ENCODE measurements at places on chromosomes 2 and 18.

DNA sequence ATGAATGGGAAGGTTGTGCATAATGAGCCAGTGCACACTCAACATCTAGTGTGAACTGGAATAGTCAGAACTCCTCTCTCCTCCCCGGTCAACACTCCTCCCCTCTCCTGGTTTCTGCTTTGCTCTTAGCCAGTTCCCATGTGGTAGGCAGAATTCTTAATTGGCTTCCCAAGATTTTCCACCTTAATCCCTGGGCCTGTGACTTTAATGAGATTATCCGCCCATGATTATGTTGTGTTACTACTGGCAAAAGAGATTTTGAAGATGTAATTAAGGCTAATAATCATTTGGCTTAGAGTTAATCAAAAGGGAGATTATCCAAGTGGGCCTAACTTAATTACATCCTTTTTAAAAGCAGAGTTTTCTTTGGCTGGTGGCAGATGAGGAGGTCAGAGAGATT is 34.2 kb upstream of the REV1 start:
- no peak for DNase-seq
- no peak overlapping the region for H3K27ac ChIP-seq
- H3K4me3 ChIP-seq = no peak overlapping the region
- H3K4me1 ChIP-seq = peaks cover 13% of the 10 kb centered on the region
- peaks cover 14% of the 10 kb centered on the region for H3K27me3 ChIP-seq

GRCh38 chr2:233165895-233166661 is 85.4 kb upstream of the ATG16L1 start:
- peaks cover 9% of the 10 kb centered on the region for H3K27me3 ChIP-seq
- no peaks in the 10 kb centered on the region for H3K36me3 ChIP-seq
- no peak overlapping the region for H3K27ac ChIP-seq
- H3K4me1 ChIP-seq = peaks cover 18% of the 10 kb centered on the region
- no peak overlapping the region for H3K4me3 ChIP-seq
- no peak for DNase-seq

- no peak overlapping the region for H3K4me3 ChIP-seq
- H3K27ac ChIP-seq = no peak overlapping the region
- H3K36me3 ChIP-seq = no peaks in the 10 kb centered on the region
- no peak for DNase-seq
- H3K4me1 ChIP-seq = peaks cover 45% of the 10 kb centered on the region
- H3K27me3 ChIP-seq = peaks cover 13% of the 10 kb centered on the region
Observed at GRCh38 chr2:234628953-234629352, 132.1 kb upstream of the ARL4C start.

DNA sequence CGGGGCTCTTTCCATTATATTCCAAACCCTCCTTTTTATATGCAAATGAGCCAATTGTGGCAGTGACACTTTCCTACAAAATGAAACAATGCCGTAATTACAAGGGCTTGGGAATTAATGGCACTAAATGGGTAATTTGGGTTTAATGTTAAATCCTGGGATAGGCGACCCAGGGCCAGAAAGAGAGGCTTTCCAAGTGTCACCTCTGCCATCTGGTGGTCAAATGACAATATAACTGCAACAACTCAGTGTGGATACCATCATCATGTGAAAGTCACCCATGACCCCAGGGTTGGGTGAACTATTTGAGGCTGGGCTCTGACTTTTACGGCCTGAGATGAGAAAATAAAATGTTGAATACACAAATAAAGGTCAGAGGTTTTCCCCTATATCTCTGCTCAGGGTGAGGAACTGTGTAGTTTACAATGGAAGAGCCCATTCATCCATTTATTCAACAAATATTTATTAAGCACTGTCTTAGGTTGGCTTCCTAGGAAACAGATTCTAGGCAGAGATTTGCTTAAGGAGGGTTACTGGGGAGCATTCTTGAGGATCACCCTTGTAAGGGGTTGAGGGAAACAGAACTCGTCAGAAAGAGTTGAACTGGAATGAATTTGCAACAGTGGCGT is 13.6 kb upstream of the THADA start:
- H3K27me3 ChIP-seq = peaks cover 4% of the 10 kb centered on the region
- H3K4me1 ChIP-seq = peaks cover 61% of the 10 kb centered on the region
- DNase-seq = peak; percentile 49

DNA sequence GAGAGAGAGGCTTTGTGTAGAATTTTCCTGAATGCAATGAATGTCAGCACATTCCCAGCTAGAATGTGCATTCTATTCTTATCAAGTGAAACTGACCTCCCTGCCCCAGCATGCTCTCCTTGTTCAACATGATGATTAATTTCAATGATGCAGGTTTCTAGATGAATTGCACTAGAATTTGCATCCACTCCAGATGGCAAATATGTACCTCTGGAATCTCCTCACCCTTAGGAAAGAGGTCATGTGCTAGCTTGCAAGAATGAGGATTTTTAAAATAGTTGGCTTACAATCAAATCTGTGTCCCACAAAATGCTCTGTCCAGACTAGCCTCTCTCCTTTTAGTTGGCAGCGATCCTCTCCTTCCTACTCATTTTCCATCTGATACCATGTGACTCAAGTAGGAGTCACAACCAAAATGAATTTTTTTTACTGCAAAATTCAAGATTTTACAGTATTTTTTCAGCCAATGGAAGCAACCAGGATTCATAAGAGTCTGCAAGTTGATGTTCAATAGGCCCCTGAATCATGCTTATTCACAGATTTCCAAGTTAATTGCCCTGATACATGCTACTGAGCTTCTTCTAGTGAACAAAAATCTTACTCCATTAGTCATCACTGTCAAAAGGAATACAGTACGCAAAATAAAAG is 21.0 kb upstream of the STAT4 start:
- H3K27ac ChIP-seq = no peak overlapping the region
- no peak for DNase-seq
- no peak overlapping the region for H3K4me3 ChIP-seq
- H3K27me3 ChIP-seq = no peaks in the 10 kb centered on the region
- H3K4me1 ChIP-seq = peaks cover 8% of the 10 kb centered on the region

DNA sequence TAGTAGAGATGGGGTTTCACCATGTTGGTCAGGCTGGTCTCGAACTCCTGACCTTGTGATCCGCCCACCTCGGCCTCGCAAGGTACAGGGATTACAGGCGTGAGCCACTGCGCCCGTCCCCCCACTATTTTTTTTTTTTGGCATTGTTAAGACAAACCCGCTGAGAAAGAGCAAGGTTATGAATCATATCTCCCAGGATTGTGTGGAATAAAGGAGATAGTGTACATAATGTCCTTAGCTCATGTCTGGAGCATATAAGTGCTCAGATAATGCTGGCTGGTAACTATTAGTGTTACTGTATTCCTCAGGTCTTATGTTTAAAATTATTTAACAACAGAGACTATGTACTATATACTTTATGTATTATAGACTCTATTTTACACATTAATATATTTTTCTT is 36.0 kb downstream of the TTC27 start:
- peaks cover 3% of the 10 kb centered on the region for H3K27me3 ChIP-seq
- H3K4me3 ChIP-seq = no peak overlapping the region
- H3K36me3 ChIP-seq = peaks cover 62% of the 10 kb centered on the region
- no peak overlapping the region for H3K27ac ChIP-seq

DNA sequence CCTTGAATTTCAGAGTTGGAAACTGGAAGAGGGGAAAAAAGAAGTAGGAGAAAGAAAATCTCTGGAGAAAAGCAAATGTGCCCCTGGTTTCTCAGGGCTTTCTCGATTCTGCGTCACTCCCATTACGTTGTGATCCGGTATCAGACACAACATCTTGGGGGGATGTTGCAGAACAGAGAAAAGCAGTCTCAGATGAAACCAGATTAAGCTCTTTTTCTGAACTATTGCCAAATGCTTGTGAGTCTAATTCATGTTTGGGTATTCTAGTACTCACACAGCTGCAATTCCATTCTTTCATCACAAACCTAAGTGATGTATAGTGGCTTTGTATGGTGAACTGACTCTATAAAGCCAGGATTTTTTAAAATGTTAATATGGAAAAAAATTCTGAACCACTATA is 233.2 kb downstream of the TCF4 start:
- peaks cover 45% of the 10 kb centered on the region for H3K4me1 ChIP-seq
- H3K4me3 ChIP-seq = no peak overlapping the region
- peaks cover 13% of the 10 kb centered on the region for H3K36me3 ChIP-seq
- no peak for DNase-seq
- no peak overlapping the region for H3K27ac ChIP-seq

DNA sequence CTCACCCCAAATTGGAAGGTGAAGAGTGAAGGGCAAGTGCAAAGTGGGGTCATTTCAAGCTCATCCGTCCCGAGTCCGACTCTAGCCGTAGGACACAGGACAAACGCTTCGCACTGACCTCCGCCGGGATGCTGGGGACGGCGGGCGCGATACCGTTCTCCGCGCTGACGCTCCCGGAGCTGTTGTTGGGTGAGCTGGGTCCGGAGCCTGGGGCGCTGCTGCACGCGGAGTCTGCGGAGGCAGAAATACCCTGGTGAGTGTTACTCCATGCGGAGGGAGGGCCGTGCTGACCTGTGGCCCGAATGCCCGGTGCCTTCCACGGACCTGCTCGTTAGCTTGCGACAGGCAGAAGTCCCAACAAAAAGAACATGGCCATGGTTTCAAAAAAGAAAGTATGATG is 261.3 kb downstream of the HDAC4 start:
- DNase-seq = no peak
- no peaks in the 10 kb centered on the region for H3K4me1 ChIP-seq
- H3K27ac ChIP-seq = no peak overlapping the region

- peaks cover 57% of the 10 kb centered on the region for H3K36me3 ChIP-seq
- H3K4me1 ChIP-seq = no peaks in the 10 kb centered on the region
- no peak for DNase-seq
- H3K27me3 ChIP-seq = no peaks in the 10 kb centered on the region
- H3K4me3 ChIP-seq = no peak overlapping the region
Observed at GRCh38 chr2:120140866-120141265, 82.3 kb downstream of the TMEM185B start.

GRCh38 chr2:48709096-48710034 is 46.2 kb downstream of the LHCGR start:
- H3K4me3 ChIP-seq = no peak overlapping the region
- H3K27ac ChIP-seq = no peak overlapping the region
- peaks cover 4% of the 10 kb centered on the region for H3K27me3 ChIP-seq
- H3K36me3 ChIP-seq = no peaks in the 10 kb centered on the region

DNA sequence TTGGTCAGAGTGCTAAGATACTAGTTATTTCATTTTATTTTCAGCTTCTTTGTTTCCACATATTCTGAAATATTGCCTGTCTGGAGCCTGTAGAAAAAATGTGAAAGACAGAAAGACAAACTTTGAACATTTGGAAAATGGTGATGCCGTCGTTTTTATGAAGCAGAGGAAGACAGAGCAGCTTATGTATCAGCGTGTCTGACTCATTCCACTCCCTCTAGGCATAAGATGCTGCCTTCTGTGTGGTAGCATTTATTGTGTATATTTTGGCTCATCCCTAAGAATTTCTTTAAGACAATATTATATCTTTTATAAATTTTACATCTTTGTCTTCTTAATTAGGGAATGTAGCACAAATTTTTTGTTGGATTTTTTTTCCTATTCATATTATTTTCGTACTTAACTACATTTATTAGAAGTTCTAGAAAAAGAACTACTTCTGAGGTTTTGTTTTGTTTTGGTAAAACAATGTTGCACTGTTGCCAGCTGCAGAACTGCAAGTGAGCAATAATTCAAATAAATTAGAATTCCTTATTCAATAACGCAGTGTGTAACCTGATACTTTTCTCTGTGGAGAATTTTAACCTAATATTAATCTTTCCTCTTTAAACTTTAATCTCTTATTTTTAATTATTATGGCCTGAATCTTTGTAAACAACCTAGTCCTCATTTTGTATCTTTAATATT is 300.4 kb downstream of the ZNF407 start:
- H3K36me3 ChIP-seq = no peaks in the 10 kb centered on the region

DNA sequence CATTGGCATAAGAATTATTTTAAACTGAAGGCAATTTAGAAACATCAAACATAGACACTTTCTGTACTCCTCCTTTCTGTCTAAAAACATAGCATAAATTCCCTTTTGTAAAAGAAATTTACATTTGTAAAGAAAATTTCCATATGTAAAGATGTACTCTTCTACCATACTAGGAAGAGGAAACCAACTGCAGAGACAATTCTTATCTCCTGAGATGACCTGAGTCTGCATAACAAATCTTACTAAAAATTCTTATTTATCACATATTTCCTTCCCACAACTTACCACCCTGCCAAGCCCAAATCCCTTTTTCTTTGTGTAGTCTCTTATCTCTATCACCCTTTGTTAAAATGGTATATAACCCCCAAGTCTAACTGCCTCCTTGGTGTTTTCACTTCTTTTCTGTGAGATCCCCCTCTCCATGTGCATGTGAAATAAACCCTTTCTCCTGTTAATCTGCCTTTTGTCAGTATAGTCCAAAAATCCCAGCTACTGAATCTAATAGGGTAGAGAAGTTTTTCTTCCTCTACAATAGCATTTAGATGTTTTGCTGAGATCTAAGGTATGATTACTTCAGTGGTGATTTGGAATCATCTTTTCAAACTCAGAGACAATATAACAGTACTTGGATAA is 81.0 kb downstream of the CHN1 start:
- H3K4me3 ChIP-seq = no peak overlapping the region
- H3K27me3 ChIP-seq = no peaks in the 10 kb centered on the region
- H3K27ac ChIP-seq = no peak overlapping the region
- H3K4me1 ChIP-seq = no peaks in the 10 kb centered on the region

GRCh38 chr2:176747506-176747905 is 465.1 kb upstream of the HNRNPA3 start:
- no peak overlapping the region for H3K4me3 ChIP-seq
- no peak for DNase-seq
- H3K27me3 ChIP-seq = peaks cover 8% of the 10 kb centered on the region
- no peak overlapping the region for H3K27ac ChIP-seq

DNA sequence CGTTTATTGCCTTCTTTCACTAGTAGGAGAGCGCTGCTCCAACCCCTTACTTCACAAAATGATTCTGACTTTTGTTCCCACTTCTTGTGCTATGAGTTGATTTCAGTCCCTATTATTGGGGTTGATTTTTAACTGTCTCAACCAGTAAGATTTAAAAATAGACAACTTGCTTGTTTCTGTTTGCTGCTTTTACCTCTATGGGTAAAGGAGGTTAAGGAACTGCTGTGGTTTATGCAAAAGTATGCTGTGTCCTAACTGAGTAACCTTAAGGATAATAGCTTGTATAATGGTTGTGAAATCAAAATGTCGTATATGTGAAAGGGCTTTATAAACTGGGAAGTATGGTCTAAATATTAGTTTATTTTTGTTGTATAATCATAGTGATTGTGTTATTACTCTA is 22.6 kb downstream of the ALMS1 start:
- peaks cover 9% of the 10 kb centered on the region for H3K4me1 ChIP-seq
- no peaks in the 10 kb centered on the region for H3K27me3 ChIP-seq
- no peak for DNase-seq
- H3K27ac ChIP-seq = no peak overlapping the region
